ENCODE measurements at places on chromosomes 7 and 10.

GRCh38 chr7:158420591-158421340 lies 166.9 kb downstream of the PTPRN2 start:
- DNase-seq: no peak

DNA sequence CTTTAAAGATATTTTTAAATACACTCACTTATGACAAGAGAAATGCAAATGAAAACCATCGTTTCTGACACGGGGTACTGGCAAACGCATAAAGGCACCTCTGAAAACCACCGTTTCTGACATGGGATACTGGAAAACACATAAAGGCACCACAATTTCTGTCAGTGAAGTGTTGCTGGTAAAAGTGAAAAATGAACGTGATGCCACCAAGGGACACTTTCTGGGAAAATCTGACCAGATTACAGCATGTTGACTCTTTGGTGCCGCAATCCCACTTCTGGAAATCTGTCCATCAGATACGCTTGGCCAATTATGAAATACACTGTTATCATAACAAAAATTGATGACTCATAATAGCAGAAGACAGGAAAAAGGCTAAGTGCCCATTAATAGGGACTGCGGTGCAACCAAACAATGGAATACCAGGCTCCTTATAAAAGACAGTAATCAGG lies 131.7 kb downstream of the ZMYND11 start:
- no peak for DNase-seq

GRCh38 chr7:94249631-94250030 lies 145.1 kb upstream of the COL1A2 start:
- DNase-seq: peak; percentile 60

DNA sequence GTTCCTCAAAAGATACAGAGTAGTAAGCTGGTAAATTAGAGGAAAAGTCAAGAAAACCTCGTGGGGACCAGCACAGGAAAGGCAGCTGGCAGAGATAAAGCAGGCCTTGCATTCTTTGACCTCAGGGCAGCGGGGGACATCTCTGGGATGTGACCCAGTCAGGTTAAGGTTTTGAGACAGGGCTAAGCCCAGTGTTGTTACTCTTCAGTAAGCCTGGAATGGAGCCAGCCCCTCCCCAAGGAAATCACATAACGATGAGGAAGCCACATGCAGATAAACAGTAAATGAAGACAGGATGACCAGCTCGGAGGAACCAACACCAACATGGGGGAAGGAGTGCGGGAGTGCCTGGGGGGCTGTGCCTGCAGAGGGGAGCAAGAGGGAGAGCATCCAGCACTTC lies 99.6 kb downstream of the JAZF1 start:
- peak; percentile 58 for DNase-seq

DNA sequence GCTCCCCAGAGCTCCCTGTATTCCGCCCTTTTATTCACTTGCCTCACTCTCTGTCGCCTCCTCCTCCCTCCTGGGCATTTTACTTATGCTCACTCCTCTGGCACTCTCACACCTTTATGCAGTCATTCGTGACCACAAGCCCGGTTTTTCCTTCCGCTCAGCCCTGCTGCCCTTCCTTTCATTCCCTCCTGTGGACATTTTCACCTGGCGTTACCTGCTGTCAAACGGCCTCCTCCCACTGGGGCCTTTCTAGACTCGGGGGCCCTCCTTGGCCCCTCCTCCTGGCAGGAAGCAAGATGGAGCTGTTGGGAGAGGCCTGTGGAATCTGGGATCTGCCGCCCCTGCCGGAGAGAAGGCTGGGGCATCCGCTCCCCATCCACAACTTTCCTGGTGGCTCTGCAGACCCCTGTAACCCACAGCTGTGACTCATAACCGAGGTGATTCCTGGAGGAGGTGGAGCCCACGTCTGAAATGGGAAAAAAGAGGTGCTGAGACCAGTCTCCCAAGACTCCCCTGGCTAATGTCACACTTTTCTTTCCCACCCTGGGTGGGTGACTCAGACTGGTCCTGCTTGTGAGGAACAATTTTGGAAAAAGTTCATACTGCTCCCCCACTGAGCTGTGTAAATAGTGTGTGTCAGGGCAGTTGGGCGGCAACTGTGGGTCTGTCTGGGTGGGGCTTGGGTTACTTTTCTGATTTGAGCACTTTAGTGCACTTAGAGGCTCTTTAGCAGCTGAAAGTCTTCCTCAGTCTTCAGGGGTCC lies 1.2 kb downstream of the VCL start:
- peak; percentile 89 for DNase-seq

DNA sequence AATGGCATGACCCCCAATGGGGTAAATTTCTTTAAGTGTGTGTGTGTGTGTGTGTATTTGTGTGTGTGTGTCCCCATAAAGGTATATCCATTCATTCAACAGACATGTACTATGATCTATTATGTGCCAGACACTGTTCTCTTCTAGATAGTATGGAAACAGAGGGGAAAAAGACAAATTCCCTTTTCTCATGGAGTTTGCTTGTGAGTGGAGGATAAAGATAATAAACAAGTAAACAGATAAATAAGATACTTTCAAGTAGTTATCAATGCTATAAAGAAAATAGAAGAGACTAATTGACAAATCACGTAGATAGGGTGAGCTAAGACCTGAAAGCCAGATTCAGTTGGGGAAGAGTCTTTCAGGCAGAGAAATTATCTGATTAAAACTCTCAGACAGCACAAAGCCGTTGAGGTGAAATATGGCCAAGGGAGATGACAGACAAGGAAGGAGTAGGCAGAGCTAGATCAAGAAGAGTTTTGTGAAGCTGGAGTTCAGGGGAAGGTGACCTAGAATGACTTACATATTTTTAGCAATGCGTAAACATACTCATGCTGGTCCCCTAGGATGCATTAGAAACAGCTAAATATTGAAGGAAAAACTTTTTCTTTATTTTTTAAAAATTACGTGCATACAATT lies 45.2 kb upstream of the DMTF1 start:
- no peak for DNase-seq

- no peak for DNase-seq
These were observed 512.2 kb downstream of the SORCS1 start for GRCh38 chr10:106652279-106652678.

DNA sequence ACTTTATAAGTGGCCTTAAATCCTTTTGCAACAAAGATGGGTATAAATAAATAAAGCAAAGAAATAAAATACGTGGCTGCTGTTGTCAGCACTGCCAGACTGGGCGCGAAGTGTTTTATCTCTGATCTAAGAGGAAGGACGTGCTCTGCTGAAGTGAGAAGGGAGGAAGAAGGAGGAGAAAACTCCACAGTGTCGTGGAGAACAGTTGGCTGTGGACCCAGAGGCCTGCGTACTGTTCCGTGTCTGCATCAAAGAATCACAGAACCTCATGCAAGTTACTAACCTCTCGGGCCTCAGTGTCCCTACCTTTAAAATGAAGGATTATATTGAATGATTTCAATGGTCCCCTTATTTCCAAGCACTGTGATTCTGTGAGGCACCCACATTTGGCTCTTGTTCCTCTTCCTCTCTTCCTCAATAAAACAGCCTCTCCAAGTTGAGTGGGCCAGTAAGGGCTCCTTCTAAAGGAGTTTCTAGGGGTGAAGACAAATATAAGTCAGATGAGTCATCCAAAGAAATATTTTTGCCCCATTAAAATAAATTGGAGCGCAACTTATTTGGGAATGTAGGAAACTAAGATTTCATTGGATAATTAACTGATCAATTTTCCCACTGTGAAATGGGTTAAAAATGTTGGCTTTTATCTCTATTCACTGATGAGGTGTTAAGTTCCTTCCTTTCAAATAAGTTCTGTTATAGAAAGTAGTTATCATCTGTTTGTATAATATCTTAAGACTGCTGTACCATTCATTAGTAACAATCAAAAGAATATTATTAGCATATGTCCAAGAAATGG lies 126.9 kb upstream of the EFCAB10 start:
- no peak for DNase-seq

- DNase-seq: peak; percentile 24
These were observed 64.2 kb downstream of the BICC1 start for GRCh38 chr10:58576751-58577436.

DNA sequence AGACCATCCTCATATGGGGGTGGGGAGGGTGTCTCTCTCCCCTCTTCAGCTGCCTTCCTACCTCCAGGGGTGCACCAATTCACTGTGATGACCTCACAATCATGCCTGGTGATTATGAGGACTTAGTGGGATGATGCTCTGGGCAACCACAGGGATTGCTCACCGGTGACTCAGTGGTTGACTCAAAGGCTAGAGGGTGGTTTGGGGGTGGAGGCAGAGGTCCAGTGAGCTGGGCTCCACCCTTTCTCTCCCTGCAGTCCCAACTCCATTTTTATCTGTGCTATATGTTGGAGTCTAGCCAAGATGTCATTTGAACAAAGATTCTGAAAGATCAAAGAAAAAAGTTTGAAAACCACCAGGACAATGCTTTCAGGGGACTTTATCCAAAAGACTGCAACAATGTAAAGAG lies 286.9 kb downstream of the KCNMA1 start:
- peak; percentile 72 for DNase-seq

GRCh38 chr7:116577320-116577871 lies 52.6 kb downstream of the CAV1 start:
- DNase-seq: no peak

DNA sequence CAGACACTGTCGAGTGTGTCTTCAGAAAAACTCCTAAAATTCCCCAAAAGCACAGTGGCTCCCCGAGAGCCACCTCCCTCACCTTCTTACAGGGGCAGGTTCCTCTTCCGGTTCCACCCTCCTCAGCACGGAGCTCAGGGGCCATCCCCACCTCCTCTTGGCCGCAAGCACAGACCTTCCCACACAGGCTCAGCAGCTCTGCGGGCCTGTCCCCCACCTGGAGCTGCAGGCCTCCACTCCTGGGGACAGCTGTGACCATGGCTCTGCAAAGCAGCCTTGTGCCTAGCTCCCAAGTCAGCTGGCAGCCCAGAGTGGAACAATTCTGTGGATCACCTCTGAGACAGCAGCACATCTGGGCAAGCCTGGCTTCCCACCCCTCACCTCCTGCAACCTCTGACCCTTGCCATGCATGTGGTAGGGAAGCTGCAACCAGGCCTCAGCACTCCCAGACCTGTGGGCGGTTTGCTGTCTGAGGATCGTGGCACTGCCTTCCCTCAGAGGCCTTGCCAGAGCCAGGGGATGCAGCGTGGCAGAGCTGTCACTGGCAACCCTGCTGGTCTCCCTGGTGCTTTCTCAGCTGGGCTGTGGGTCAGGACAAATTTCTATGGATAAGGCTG lies 79.7 kb downstream of the ALOX5 start:
- no peak for DNase-seq

DNA sequence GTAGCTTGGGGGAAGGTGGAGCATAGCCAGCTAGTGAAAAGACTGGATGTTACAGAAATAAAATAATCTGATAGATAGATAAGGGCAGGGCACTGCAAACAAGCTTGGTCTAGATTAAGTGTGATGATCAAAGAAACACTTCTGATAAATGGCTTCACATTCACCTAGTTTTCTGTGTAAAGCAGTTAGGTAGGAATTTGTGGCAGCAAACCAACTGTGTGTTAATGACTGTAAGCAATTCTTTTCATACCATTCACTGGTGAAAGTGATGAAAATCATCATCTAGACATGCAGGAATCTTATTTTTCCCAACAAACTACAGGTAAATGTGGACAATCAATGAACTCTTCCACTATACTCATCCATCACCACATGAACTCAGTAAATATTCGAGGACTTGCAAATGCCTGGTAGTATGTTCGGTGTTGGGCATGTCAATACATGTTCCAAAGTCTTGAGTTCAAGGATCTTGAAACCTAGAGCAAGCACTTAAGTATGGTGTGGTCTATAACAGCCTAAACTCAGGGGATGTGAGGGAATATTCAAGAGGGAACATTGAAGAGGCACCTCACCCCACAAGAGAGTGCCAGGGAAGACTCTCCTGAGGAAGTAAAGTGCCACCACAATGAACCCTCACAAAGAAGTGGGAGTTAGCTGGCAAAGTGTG lies 20.5 kb downstream of the PON3 start:
- peak; percentile 8 for DNase-seq

- DNase-seq: no peak
These were observed 154.9 kb upstream of the TNRC18 start for GRCh38 chr7:5578495-5578894.

- no peak for DNase-seq
These were observed 1030.0 kb downstream of the GRM8 start for GRCh38 chr7:126222782-126223181.

- DNase-seq: no peak
These were observed 42.6 kb downstream of the ZNF800 start for GRCh38 chr7:127349881-127350280.

GRCh38 chr7:151711906-151712809 lies 164.8 kb downstream of the PRKAG2 start:
- DNase-seq: no peak

- no peak for DNase-seq
These were observed 31.3 kb upstream of the TRIL start for GRCh38 chr7:28989211-28989980.

- DNase-seq: no peak
These were observed 32.8 kb downstream of the MRPS33 start for GRCh38 chr7:140981951-140982350.

DNA sequence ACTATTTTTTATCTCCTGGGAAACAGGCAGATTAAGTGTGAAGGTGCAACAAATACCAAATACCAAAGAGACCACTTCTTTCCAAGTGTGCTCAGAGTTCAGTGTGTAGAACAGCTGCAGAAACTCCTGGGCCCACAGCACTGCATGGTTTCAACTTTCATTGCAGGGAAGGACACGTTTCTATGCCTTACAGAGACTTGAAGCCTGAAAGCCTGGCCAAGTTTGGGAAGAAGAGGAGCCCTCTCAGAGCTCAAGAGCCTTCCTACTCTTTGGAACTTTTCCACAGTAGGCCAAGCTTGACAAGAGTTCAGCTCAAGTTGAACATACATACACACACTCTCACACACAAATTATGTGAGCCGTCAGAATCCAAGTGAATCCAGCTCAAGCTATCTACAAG lies 2.5 kb downstream of the HOXA4 start:
- no peak for DNase-seq

GRCh38 chr10:97278491-97278989 lies 13.9 kb downstream of the ARHGAP19 start:
- peak; percentile 44 for DNase-seq

DNA sequence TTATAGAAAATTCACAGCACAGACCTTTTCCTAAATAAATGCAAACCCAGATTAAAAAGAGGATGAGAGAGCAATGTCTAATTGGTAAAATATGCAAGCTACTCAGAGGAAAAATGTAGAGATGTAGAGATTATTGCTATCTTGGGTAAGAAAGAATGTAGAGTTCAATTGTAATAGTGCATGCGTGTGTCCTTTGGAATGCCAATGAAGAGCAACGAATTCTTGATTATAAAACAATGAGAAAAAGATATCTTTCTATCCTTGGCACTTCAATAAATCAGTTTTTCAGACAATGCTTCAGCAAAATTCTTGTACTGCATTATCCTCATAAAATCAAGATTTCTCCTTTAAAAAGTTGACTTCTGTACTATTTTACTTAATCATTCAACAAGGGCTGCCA lies 50.9 kb downstream of the SEMA3D start:
- peak; percentile 32 for DNase-seq

DNA sequence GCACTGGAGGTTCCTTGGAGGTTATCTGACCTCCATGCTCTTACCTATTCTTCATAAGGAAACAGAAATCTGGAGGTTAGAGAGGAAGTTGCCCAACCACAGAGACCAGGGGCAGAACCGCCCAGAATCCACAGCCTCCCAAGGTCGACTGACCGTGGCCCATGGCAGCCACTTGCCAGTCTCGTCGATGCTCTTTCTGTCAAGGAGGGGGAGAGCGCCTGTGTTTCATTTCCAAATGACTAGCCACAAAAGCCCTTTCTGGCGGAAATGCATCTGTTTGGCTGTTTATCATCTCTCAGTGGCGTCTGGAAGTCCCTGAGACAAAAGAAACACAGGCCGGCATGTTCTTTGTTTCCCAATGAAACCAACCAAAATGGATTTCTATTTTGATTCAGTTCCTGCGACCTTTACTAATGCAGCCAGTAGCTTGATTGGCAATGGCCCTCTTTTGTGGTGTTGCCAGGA lies 2.9 kb downstream of the RAMP3 start:
- no peak for DNase-seq

- DNase-seq: no peak
These were observed 59.6 kb upstream of the C1GALT1 start for GRCh38 chr7:7122701-7123281.
